ENCODE measurements at places on chromosomes 1 and 21. TPM values are rescaled to one million over a fixed set of nuclear protein-coding genes. Genes with fewer than 3 reads are reported as not detected.

DNA sequence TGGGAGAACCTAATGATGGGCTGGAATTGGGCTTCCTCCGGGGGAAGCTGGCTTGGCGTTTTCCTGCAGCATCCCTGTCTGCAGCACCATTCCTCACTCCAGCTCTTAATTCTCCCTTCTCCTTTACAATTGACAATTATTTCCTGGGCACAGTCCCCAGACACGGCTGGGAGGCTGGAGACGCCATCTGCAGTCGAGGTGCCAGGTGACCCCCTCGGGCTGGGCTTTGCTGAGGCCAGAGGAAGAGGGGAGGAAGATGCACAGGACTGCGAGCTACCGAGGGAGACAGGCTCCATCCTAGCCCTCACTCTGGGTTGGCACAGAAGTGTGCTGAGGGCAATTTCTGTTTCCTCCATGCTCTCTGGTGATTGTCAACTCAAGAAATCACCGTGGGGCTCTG, 453.8 kb downstream of the PTPRU start:
- peak; percentile 49 for DNase-seq

- no peak for DNase-seq
Observed at GRCh38 chr1:200029822-200030152, 2.3 kb downstream of the NR5A2 start.

- DNase-seq, result peak; percentile 96
Observed at GRCh38 chr1:182604175-182605164, at the start of gene RGS16. Gene RGS16, minus strand, starts transcription at chr1:182604389. Its CDS starts 130 bp downstream, at chr1:182604259.

- DNase-seq, result no peak
Observed at GRCh38 chr21:45152265-45152746, 77.9 kb downstream of the ADARB1 start.

GRCh38 chr1:89274411-89274857, 1.8 kb upstream of the GBP5 start:
- no peak for DNase-seq

- no peak for DNase-seq
Observed at GRCh38 chr1:3473381-3473844, 18.9 kb downstream of the ARHGEF16 start.

DNA sequence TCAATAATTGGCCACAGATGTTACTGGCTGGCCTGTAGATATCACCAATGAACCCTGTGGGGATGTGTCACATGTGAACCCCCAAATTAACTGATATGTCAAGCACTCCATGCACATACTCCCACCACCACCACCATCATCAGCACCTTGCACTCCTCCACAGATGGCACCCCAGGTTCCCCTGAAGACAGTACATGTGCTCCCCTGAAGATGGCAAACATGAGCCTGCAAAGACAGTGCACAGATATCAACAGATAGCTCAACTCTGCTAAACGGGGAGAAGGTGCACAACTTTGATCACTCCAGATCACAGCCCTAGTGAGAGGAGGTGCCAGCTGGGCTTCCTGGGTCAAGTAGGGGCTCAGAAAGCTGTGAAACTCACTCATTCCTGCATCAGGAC, 74.4 kb downstream of the CLCA4 start:
- DNase-seq, result no peak

GRCh38 chr1:25011943-25012638, 82.0 kb upstream of the RUNX3 start:
- no peak for DNase-seq

DNA sequence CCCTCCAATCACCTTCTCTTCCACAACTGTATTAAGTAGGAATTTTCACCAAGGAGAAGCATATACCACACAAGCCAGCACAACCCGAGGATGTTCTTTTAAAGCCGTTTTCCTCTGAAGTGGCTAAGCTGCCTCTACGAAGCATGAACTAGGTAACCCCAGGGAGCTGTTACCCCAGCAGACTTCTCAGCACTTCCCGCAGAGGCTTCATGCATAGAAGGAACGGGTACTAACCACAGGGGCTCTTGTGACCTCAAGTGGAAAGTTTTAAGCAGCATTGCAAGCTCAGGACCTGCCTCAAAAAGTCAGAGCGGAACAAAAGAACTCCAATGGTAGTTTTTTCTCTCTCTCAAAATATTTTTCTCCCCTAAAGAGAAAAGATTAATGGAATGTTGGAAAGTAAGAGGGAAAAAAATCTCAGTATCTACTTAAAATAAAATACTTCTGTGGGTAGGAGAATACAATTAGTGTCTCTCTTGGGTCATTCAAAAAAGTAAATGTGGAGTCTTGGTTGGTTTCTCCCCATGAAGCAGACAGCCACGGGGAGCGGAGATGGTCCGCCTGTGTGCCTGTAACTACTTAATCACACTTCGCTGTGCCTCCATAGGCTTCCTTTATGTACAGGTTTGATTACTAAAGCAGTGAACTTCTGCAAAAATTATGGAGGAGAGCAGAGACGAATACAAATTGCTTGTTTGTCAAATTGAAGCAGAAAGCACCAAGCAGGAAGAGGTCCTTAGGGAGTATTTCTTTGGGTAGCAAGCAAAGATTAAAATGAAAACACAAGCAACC, 40.9 kb downstream of the STX6 start:
- DNase-seq, result no peak

- DNase-seq, result no peak
Observed at GRCh38 chr1:89907727-89908212, 86.9 kb downstream of the LRRC8D start.

DNA sequence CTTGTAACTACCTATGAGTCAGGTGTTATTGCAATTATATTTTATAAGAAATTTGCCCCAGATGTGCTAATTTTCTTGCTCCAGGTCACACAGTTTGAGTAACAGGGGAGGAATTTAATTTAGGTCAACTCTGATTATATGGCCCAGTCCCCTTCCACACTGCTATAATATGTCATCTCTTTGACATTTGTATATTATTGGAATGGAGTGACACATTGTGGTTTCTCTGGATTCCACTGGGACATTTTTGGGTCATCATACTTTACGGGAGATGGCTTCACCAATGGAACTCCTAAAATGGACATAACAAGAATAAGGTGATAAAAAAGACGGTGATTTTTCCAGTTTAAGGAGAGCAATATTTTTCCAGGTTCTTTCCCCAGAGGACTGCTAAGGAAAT, 191.2 kb downstream of the DISC1 start:
- no peak for DNase-seq

GRCh38 chr1:234214129-234214910, 158.9 kb upstream of the COA6 start:
- DNase-seq, result no peak

GRCh38 chr1:185636848-185637247, 97.3 kb upstream of the HMCN1 start:
- DNase-seq, result no peak

DNA sequence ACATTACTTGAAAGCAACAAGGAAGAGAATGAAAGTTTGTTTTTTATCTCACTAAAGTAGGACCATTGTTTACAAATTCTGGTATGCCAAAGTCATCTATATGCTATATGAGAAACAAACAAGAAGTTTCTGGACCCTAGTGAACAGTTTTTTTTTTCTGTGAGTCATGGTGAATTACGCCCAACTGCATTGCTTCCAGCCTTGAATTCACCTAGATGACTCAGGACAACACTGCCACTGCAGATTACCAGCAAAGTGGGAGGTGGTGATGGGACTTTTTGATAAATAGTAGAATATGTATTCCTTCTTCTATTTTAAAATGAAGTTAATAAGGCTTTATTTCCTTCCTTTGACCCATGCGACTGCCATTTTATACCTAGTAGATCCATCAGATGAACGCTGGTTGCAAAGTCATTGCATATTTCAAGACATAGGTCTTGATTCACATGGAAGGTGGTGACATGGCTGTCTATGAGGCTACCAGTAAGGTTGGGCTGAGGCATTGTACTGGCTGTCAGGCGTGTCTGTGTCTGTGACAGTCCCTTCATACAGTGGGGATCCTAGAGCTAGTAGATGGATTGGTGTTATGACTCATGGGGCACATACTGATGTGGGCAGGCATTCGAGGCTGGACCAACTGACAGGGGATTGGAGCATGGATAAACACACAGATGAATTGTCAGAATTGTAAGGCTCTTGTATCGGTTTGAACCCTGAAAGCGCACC, 49.1 kb upstream of the APOBEC4 start:
- no peak for DNase-seq

GRCh38 chr1:234821840-234822239, 211.9 kb upstream of the IRF2BP2 start:
- DNase-seq, result no peak

- no peak for DNase-seq
Observed at GRCh38 chr1:211420389-211420788, 71.6 kb downstream of the RD3 start.

DNA sequence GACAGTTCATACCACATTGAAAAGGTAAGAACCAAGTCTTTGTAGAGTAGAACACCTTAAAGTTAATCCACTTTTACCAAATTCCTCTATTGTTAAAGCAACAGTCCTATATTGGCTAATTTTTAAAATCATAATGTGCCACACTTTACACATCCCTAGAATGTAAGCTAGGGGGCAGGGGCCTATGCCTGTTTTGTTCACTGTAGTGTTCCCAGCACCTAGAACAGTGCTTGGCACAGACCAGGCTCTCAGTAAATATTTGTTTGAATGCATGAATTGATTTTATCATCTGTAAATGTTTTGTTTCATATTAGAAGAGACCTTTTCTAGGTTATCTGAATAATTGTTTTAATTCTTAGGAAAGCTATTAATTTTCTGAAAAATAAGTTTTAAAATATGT, 9.1 kb downstream of the SMAP2 start:
- DNase-seq, result no peak

DNA sequence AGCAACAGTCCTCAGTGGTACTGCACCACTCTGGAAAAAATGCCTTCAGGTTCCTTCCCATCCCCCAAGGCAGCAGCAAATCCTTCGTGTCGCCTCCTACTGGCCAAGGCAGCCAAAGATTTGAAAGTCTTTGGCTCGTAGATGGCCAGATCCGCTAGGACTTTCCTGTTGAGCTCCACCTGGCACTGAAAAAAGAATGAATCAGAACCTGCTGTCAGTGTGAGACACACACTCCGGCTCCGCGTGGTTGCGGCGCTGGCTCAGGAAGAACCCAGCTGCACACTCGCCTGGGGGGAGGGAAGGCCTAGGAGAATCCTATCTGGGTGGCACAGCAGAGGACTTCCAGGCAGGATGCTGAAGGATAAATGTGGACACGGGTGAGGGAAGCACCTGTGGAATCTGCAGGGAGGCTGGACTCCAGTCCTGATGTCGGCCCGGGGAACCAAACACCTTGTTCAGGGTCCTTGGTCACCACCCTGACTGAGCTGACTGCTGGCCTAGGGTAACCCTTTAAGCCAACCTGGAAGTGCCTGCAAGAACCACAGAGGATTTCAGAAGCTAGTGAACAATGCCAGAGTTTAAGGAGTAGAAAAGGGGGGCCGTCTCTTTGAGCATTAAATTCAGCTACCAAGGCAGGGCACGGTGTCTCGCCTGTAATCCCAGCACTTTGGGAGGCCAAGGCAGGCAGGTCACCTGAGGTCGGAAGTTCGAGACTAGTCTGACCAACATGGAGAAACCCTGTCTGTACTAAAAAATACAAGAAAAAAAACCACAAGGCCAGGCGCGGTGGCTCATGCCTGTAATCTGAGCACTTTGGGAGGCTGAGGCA, 3.2 kb upstream of the CCNL2 start:
- DNase-seq, result no peak

DNA sequence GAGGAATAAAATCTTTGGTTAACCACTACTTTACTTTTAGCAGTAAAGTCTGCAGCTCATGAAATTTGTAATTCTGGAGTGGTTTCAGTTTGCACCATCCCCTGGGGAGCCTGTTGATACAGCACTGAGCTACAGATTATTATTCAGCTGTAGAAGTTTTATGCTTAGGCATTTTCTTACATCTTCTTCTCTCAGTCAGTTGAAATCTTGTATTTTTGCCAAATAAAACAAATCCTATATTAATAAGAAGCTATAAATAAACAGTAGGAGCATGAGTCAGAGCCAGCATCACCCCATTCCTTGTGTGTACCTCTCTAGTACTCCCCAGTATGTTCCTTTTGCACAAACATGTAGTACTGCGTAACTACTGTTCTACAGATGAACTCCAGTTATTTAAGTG, 118.9 kb downstream of the ATF6 start:
- DNase-seq, result no peak

The NR5A2 gene
- total RNA-seq, result 0.49 TPM

The A3GALT2 gene
- not detected for total RNA-seq

The CELA2A gene
- total RNA-seq, result not detected

The TEKT2 gene
- total RNA-seq, result not detected

The ZNF691 gene
- 11.4 TPM for total RNA-seq

The DEPDC1 gene
- total RNA-seq, result 0.72 TPM

The AADACL3 gene
- 46.0 TPM for total RNA-seq

The BLACAT1 gene
- total RNA-seq, result not detected
